A549 treated with dexamethasone at 1 μM for 4 hours (cell line): ENCODE measurements at places on chromosomes 6 and 20. TPM values are rescaled to one million over a fixed set of nuclear protein-coding genes. Genes with fewer than 3 reads are reported as not detected.

Gene SLC32A1
- 0.04 TPM in 1 of 5 replicates, not detected in the others for total RNA-seq

Gene EYS
- 0.01 to 0.06 TPM in 2 of 5 replicates, not detected in the others for total RNA-seq

Gene COX4I2
- total RNA-seq, result not detected in 5 replicates

Gene PRR18
- 0.07 to 0.29 TPM (median 0.11 TPM) in 5 replicates for total RNA-seq

Gene VPS52
- total RNA-seq, result 14.2 to 19.1 TPM (median 17.5 TPM) in 5 replicates

Gene TRMT6
- total RNA-seq, result 61.5 to 70.5 TPM (median 63.3 TPM) in 5 replicates

Gene ZNF292
- 2.9 to 5.1 TPM (median 3.7 TPM) in 5 replicates for total RNA-seq

Gene SYCP2
- 0.12 to 0.61 TPM (median 0.29 TPM) in 5 replicates for total RNA-seq

Gene MICAL1
- 11.0 to 20.1 TPM (median 16.2 TPM) in 5 replicates for total RNA-seq

Gene DAAM2
- total RNA-seq, result 0.13 to 0.25 TPM (median 0.21 TPM) in 5 replicates

Gene TAAR6
- not detected in 5 replicates for total RNA-seq

Gene DEFB119
- total RNA-seq, result not detected in 5 replicates

Gene SLC18B1
- 4.6 to 5.1 TPM (median 4.8 TPM) in 5 replicates for total RNA-seq
